ENCODE measurements at places on chromosomes 5 and 9.
A peak's percentile ranks its signal among the peaks of the same experiment; 100 is the strongest.

GRCh38 chr9:128361986-128362646, 9.1 kb upstream of the URM1 start:
- peak; percentile 46 for DNase-seq

GRCh38 chr9:89797937-89798455, 193.2 kb downstream of the GADD45G start:
- no peak for DNase-seq

DNA sequence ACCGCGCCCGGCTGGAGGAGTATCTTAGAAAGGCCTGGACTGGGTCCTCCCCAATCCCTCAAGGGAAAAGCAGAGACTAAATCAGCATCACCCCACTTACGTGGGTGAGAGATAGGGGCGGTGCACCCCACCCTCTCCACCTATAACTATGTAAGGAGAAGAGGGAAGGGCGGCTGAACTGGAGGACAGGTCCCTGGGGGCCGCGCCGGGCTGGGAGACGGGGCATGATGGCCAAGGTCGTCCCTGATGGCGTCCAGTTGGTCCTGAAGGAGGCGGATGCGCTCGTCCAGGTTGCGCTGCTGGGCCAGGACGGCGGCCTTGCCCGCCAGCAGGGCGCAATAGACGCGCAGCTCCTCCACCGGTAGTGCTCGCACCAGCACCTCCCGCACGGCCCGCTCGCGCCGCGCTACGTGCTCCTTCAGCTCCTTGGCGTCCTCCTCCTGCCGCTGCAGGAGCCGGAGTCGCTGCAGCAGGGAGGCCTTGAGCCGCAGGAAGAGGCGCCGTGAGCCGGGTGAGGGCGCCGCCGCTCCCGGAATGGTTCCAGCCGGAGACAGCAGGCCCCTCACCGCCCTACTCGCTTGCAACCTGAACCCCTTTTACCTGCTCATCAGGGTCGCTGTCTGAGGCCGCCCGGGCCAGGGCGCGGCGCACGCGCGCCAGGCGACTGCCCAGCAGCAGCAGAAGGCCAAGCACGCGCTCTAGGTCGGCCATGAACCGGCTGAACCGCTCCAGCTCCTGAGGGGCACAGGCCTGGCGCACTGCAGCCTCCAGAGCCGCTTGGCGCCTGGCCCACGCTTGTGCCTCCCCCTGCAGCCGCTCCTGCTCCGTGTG, 7.6 kb downstream of the SHROOM1 start:
- DNase-seq, result no peak

GRCh38 chr9:22508790-22509189, 62.2 kb downstream of the DMRTA1 start:
- no peak for DNase-seq

DNA sequence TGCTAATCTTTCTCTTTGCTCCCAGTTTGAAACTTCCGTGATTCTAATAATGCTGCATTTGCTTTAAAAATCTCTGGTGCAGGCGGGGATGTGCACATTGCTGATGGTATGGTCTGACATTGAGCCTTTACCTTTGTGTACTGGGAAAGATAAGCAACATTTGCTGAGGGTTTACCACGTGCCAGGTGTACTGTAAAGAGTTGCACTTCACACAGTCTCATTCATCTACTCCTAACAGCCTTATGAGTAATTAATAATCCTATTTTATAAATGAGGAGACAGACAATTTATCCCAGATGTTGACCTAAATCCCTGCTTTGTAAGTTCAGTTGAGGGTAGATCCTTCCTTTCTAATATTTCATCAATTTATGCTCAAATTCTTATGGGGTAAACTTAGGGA, 726 bp upstream of the ADGRV1 start:
- no peak for DNase-seq

DNA sequence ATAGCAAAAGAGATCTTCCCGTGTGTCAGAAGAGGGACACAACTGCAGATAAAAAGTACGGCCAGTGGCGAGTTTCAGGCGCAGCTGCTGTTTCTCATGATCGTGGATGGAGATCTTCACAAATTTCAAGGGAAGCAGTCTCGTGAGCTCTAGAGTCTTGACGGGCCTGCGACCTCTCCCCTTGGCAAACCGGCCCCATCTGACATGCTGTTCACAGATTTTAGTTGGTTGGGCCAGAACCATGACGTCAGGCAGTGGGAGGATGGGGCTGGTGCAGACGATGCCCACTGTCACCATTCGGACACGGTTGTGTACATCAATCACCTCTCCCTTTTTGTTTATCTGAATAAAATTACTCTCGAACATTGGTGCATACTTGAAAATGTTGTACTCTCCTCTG, 396 bp downstream of the GARIN3 start:
- no peak for DNase-seq

DNA sequence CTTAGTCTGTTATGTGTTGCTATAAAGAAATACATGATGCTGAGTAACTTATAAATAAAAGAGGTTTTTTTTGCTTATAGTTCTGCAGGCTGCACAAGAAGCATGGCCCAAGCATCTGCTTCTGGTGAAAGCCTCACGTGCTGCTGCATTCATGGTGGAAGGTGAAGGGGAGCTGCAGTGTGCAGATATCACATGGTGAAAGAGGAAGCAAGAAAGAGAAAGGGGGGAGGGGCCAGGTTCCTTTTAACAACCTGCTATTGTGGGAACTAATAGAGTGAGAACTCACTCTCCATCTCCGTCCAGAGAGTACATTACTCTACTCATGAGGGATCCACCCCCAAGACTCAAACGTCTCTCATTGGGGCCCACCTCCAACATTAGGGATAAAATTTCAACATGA, 12.5 kb upstream of the PARP8 start:
- no peak for DNase-seq

GRCh38 chr5:121890297-121890858, 38.7 kb downstream of the FTMT start:
- DNase-seq, result no peak

- DNase-seq, result no peak
These were observed 64.3 kb downstream of the CDH18 start for GRCh38 chr5:19923742-19924141.

GRCh38 chr5:177336603-177337494, 14.6 kb downstream of the LMAN2 start:
- no peak for DNase-seq

GRCh38 chr5:180523629-180524466, 29.7 kb downstream of the CNOT6 start:
- no peak for DNase-seq

DNA sequence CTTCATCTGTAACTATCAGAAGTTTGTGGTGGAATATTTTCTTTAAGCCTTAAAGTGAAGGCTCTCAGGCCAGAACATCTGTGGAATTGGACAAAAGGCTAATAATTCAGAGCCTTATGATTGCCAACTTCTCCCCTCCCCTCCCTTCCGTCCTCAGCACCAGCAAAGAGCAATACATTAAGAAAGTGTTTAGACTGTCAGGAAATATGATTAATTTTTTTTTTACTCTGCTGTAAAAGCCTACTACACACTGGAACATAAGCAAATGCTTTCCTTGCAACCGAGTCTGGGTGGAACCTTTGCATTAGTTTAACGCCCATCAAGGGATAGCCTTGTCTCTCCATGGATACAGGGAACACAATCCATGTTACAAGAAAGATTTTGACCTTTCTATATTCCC, 110.3 kb upstream of the TARS1 start:
- DNase-seq, result no peak

DNA sequence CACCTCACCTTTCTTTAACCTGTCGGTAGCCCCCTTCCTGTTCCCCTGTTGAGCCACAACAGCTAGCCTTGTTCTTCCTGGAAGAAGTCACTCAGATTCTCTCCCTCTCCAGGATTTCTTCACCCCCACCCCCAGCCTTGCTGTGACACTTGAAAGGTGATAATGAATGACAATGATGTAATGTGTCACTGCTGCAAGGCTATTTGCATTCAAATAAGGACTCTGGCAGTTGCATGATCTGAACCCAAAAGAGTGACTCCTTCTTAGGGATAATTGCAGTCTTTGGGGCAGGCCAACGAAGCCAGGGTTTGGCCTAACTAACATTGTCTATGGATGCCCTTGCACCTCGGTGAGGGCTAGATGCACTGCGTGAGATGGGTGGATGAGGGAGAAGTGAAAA, 154.4 kb upstream of the CLINT1 start:
- no peak for DNase-seq

GRCh38 chr9:108864446-108864845, 2.4 kb downstream of the ACTL7A start:
- no peak for DNase-seq

DNA sequence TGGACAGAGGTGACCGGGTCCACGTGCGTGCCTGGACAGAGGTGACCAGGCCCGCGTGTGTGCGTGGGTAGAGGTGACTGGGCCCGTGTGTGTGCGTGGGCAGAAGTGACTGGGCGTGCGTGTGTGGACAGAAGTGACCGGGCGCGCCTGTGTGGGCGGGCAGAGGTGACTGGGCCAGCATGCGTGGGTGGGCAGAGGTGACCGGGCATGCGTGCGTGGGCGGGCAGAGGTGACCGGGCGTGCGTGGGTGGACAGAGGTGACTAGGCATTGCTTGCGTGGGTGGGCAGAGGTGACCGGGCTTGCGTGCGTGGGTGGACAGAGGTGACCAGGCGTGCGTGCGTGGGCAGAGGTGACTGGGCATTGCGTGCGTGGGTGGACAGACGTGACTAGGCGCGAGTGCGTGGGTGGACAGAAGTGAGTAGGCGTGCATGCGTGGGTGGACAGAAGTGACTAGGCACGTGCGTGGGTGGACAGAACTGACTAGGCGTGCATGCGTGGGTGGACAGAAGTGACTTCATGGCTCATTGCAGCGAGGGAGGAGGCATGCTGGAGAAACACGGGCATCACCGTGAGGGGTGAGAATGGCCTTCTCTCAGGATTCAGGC, 254.1 kb upstream of the IRX4 start:
- no peak for DNase-seq

DNA sequence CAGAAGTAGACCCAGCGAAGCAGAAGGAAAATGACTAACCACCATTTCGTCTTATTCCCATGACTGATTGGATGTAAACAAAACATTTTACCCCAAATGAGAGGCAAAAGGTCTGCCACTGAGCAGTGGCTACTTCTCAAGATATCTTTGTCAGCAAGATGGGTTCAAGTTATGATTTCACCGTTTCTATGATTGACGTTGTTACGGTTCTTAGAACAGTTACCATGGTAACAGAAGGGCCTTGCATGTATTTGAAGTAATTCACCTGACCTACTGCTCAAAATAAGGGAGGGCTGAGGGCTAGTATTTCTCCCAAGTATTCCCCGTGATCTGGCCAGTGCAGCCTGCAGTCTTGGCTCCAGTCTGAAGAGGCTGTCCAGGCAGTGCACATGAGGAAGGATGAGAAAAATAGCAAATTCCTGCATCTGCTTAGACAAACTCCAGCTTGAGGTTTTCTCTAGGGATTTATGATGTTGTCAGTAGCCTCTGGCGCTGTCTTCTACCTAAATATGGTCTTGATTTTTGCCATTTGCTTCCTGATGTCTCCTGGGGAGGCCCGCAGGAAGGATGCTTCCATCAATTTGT, 372.7 kb downstream of the TMEM38B start:
- no peak for DNase-seq

DNA sequence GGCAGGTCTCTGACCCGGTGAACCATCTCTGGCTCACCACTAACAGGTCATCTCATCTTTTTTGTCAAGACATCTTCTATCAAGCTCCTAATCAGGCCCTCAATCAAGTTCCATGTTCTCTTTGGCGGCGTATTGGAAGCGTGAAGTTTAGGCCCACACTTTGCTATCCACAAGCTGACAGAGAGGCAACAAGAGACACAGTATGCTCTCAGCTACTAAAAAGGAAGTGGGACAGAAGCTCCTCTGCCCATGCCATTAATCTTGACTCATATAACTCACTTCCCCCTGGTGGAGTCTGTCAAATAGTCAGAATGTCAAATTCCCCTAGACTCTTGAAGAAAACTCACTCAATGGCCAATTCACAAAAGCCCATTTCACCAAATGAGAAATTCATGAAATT, 77.6 kb upstream of the TMC1 start:
- no peak for DNase-seq

- DNase-seq, result no peak
These were observed 6.0 kb upstream of the SLC2A6 start for GRCh38 chr9:133484671-133485437.

DNA sequence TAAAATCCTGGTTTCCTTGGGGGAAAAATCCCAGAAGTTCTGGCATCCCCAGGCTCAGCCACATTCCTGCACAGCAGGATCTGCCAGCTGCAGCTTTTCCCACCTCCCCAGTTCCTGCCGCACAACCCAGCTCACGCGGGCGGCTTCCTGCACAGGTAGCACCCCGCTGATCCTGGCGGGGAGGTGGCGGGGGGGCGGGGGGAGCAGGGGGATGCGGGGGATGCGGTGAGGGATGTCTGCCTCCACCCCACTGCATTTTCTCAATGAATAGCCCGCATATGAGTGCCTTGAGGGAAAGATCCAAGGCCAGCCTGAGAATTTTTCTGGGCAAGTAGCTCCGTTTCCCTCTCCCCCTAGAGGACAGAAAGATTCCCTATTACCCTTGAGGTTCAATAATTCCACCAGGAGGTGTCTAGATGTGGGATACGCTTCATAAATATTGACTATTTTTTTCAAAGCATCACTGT, 21.1 kb downstream of the GFPT2 start:
- DNase-seq, result no peak

DNA sequence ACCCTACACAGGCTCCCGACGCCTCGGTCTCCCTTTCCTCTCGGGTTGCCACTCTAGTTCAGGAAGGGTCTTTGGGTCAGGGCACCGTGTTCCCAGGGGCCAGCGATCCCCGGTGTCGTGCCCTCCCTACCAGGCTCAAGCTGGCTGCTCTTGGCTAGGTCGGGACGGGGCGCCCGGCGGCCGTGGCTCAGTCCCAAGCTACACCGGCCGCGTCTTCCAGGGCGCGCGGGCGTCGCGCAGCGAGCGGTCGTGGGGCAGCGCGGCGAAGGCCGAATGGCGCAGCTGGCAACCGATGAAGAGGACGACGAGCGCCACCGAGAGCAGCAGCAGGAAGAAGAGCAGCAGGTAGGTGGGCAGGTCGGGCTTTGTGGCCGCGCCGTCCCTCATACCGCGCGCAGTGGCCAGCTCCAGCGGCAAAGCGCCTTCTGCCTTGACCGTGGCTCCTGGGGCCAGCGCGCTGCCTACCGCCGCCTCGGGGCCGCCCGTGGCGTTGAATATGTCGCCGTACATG, 892 bp downstream of the SMIM32 start:
- DNase-seq, result no peak

DNA sequence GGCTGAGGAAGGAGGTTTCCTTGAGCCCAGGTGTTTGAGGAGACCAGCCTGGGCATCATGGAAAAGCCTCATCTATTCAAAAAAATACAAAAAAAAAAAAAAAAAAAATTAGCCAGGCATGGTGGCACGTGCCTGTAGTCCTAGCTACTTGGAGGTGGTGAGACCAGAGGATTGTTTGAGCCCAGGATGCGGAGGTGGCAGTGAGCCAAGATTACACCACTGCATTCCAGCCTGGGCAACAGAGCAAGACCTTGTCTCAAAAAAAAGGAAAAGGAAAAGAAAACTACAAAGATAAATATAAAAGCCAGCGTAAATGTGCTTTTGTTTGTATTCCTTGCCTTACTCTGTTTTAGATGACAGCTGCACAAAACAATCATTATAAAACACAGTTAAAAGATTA, 2249.2 kb upstream of the C9orf72 start:
- no peak for DNase-seq

DNA sequence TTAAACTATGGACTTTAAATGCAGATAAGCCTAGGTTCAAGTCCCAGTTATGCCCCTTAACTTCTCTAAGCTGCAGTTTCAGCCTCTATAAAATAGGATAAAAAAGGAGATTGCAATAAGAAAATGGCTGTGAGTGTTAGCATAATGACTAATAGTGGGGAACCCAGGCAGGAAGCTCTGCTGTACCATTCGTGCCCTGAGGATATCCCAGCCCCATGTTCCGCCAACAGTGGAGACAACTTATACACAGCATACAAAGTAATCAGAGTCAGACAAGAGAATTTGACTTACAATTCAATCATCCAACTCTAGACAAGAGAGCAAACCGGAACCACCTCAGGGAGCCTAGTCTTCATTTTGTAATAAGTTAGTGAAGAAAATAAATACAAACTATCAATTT, 141.5 kb upstream of the FSTL4 start:
- DNase-seq, result no peak
